H1 (cell line): ENCODE measurements at places on chromosomes 2 and 18.
A peak's percentile ranks its signal among the peaks of the same experiment; 100 is the strongest.

GRCh38 chr18:31610286-31611205 lies 18.9 kb downstream of the TTR start:
- peak; percentile 59 for DNase-seq

GRCh38 chr2:36577884-36578283 lies 20.1 kb downstream of the FEZ2 start:
- no peak for DNase-seq

DNA sequence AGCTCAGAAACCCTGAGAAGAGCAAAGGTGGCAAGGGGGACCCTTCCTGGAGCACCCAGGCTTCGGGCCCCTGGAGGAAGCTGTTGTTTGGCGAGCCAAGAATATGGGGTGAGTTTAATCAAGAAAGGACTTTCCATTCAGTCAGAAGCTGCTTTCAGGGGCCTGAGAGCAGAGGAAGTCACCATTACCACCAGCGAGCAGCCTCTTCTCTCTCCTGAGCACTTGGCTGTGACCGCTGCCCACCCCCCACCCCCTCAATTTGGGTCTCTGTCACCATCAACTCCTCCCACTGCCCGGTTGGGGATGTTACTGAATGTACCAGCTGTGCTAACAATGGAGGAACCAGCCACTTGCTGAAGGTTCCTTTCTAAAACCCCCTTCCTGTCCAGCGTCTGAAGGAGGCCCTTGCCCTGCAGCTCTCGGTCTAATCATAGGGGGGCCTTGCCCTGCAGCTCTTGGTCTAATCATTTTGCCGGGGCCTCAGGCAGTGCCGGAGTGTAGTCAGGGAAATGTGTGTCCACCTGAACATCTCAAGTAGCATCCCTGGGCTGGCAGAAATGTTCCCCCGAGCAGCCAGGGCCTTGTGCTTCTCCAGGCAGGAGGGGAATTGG lies 943 bp downstream of the INPP5D start:
- DNase-seq = no peak

- DNase-seq = no peak
Measured at GRCh38 chr2:118847762-118848172, 319 bp upstream of the EN1 start.

DNA sequence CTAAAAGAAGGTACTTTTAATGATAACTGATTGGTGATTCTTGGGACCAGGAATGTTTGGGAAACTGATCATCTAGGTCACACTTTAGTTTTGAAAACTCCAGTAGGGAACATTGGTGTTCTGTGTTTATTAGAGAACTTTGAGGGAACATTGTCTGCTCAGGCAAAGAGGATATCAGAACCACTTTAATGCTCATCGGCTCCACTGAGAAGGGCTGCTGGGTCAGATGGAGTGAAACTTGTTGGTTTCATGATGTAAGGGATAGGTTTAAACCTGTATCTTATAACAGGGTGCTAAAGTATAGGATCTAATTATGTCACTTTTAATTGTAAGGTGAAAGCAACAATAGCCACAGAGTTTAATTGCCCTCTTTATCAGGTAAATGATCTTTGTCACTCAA lies 14.2 kb upstream of the POLI start:
- no peak for DNase-seq

- DNase-seq = no peak
Measured at GRCh38 chr2:84832772-84833461, 48.0 kb downstream of the TRABD2A start.

GRCh38 chr2:45778720-45779171 lies 127.3 kb downstream of the PRKCE start:
- peak; percentile 15 for DNase-seq

DNA sequence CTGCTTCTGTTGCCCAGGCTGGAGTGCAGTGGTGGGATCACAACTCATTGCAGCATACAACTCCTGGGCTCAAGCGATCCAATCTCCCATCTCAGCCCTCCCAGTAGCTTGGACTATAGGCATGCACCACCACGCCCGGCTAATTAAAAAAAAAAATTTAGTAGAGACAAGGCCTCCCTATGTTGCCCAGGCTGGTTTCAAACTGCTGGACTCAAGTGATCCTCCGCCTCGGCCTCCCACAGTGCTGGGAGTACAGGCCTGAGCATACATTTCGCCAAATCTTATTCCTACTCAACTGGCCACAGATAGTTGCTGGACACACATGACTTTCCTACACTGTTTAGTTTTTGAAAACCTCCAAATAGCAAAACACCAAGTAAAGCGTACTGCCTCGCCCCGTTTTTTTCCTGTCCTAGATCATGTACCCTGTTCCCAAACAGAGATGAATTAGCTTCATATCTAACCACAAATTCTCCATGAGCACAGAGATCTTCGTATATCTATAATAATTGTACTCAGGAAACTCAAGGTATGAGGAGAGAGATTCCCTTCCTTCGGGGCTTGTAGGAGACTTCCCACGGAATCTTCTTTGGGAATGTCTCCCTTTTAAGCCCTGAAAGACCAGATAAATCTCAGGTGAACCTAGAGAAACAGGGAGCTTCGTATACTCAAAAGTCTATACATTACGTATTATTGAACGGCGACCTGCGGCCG lies 598 bp upstream of the C2orf69 start:
- no peak for DNase-seq

- no peak for DNase-seq
Measured at GRCh38 chr18:27921392-27921791, 255.5 kb downstream of the CDH2 start.

- no peak for DNase-seq
Measured at GRCh38 chr2:40282428-40282827, 169.5 kb downstream of the SLC8A1 start.

DNA sequence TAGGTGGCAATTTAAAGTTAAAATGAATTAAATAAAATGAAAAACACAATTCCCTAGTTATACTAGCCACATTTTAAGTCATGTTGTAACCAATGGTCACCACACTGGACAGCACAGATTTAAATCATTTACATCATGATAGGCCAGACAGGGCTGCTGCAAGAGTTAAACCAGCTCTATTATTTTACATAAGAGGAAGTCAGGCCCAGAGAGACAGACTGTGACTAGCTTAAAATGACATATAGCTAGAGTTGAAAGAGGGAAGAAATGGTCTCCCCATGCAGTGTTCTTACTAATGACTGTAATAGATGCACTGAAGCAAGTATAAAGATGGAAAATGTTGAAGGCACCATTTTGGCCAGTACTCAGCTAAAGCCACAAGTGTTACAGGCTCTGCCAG lies 69.6 kb downstream of the SLC66A3 start:
- DNase-seq = no peak

DNA sequence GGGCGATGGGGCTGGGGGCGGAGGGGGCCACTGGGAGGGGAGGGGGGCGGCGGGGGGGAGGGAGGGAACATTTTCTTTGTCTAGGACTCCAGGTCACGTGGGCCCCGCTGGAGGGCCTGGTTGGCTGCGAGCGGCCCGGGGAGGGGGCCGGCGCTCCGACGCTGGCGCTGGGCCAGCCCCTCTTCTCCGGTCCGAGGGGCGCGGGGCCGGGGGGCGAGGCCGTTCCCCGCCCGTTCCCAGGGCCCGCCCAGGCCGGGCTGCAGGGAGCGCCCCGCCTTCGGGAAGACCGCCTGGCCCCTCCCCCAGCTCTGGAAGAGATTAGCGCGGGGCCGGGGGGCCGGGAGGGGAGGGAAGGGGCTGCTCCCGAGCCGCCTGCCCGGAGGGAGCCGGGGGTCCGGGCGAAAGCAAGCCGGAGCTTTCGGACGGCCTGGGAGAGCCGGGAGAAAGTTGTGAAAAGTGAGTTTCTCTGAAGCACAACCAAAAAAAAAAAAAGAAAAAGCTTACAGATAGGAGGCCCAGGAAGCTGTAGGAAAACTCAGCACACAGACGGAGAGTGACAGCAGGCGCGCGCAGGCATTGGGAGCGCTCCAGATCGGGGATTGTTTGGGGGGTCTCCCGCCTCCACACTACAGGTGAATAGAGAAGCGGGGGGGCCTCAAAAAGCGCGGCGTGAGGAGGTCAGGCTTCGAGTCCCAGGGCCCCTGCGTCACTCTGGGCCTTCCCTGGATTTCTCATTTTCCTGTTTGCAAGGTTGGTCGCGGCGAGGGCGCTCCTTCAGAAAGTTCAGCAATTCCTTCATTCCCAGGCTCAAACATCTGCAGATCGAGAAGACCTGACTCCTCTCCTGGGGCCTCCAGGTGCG lies 84.1 kb upstream of the POMC start:
- peak; percentile 88 for DNase-seq

DNA sequence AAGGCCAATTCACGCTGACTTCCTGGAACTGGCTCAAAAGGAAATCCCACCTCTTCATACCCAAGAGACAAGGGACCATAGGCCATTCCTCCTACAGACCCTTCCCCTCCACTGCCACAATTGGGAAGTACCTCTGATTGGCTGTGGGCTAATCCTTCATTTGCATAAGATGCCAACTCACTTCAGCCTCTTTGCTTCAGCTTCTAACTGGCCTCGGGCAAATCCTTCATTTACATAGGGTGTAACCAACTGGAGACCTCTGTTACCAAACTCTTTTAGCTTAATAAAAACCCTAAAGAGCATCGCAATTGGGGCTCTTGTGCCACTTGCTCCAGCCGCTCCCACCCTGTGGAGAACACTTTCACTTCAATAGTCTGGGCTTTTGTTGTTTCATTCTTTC lies 38.2 kb downstream of the MC2R start:
- DNase-seq = no peak

GRCh38 chr2:71595569-71595968 lies 142.2 kb downstream of the DYSF start:
- no peak for DNase-seq

- DNase-seq = no peak
Measured at GRCh38 chr2:174997110-174997509, 8.1 kb downstream of the CHN1 start.

- no peak for DNase-seq
Measured at GRCh38 chr2:76752506-76752905, 769.7 kb downstream of the LRRTM4 start.

- no peak for DNase-seq
Measured at GRCh38 chr2:79801082-79801481, 288.2 kb downstream of the CTNNA2 start.

GRCh38 chr2:54634564-54635511 lies 88.6 kb upstream of the EML6 start:
- DNase-seq = no peak

- DNase-seq = no peak
Measured at GRCh38 chr2:62554440-62554839, 48.4 kb upstream of the TMEM17 start.

GRCh38 chr2:197464175-197464574 lies 10.8 kb downstream of the COQ10B start:
- DNase-seq = no peak

- no peak for DNase-seq
Measured at GRCh38 chr18:8944871-8945245, 157.6 kb upstream of the NDUFV2 start.

DNA sequence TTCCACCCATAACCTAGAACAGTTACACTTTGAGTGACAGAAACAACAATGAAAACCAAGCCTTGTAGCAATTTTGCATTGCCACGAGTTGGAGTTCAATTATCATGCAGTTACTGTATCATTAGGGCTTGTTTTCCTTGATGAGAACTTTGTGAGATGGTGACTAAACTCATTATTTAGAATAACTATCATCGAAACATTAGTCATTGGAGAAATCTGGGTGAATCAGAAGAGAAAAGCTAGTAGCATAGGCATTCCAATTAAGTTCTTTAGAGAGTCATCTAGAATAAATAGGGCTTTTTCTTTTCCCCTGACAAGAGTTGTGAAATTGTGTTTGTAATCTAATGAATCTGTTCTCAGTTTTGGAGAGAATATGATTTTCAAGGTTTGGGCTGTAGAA lies 122.8 kb upstream of the DOCK10 start:
- no peak for DNase-seq

DNA sequence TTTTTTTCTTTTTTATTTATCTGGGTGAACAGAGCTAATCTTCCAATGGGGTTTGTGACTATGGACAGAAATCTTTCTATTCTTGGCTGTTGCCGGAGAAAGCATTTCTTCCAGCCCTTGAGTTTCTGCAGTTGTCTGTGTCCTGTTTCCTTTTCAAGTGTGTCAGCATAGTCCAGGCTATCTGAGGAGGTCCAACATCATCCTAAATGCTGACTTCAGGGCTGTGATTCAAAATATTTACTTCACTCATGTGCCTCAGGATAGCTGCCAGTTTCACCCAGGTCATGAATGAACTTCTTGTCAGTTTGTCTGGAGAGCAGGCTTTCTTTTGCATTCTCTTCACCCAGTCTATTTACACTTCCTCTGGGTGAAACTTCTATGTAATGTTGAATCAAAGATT lies 27.9 kb downstream of the ITGAV start:
- no peak for DNase-seq

DNA sequence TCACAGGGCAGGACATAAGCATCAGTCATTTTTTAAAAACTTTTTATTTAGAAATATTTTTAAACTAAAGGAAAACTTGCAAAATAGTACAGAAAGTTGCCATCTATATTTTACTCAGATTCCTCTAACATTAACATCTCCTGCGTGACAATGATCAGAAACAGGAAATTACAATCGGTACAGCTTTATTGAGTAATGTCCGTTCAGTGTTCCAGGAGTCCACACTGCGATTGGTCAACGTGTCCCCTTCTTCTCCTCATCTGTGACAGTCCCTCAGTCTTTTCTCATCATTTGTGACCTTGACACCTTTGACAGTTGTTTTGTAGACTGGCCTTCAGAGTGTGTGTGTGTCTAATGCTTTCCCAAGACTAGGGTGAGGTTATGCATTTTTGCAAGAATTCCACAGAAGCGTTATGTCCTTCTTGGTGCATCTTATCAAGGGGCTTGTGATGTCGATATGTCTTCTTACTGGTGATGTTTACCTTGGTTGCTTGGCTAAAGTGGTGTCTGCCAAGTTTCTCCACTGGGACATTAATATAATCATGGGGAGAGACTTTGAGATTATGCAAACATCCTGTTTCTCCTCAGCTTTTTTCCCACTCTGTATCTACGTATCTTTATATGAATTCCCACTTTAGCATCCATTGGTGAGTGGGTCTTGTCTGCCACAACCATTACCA lies 21.4 kb upstream of the TMEM177 start:
- no peak for DNase-seq

- no peak for DNase-seq
Measured at GRCh38 chr2:207879536-207879935, 109.8 kb upstream of the FZD5 start.

- DNase-seq = no peak
Measured at GRCh38 chr2:28547223-28547860, 51.5 kb downstream of the PLB1 start.

- DNase-seq = peak; percentile 66
Measured at GRCh38 chr2:15747603-15748471, 156.2 kb downstream of the DDX1 start.

GRCh38 chr2:61045999-61046398 lies 19.7 kb upstream of the SANBR start:
- no peak for DNase-seq

- no peak for DNase-seq
Measured at GRCh38 chr2:1341404-1342120, 71.7 kb upstream of the TPO start.

- DNase-seq = peak; percentile 93
Measured at GRCh38 chr2:124025171-124025580, at the start of gene CNTNAP5. Gene CNTNAP5, plus strand, starts transcription at chr2:124025287. Its CDS starts 364 bp downstream, at chr2:124025651.

GRCh38 chr2:80501874-80502624 lies 197.5 kb upstream of the LRRTM1 start:
- DNase-seq = no peak
